Activated naive CD4-positive, alpha-beta T cell (primary cell): ENCODE measurements at places on chromosomes 6 and 20.

DNA sequence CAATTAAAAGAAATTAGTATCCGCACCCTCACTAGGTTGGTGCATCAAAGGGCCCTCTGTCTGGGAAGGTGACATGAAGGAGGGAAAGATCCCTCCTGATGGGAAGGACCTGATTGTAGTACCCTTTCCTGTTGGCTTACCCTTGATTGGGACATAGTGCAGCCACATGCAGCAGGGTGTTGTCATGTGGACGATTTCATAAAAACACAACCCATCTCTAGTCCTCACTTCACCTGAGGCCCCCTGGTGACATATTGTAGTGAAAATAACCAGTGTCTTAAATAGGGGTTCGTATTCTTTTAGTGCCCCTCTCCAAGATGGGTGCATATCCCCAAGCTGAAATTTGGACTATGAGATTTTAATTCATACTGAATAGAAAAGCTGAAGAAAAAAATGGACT is 97.3 kb downstream of the SLX4IP start:
- no peak for DNase-seq

DNA sequence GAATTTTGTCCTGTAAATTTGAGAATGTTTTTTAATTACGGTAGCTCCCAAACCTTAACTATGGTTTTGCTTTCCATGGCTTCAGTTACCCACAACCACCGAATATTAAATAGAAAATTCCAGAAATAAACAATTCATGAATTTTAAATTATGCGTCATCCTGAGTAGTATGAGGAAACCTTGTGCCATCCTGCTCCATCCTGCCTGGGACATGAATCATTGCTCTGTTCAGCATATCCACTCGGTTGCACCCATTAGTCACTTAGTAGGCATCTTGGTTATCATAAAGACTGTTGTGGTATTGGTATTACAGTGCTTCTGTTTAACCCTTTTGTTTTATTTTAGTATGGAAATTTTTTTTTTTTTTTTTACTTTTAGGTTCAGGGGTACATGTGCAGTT is 39.7 kb downstream of the KCNS1 start:
- DNase-seq = no peak

GRCh38 chr6:34243131-34243771 is 5.6 kb downstream of the SMIM29 start:
- DNase-seq = no peak

DNA sequence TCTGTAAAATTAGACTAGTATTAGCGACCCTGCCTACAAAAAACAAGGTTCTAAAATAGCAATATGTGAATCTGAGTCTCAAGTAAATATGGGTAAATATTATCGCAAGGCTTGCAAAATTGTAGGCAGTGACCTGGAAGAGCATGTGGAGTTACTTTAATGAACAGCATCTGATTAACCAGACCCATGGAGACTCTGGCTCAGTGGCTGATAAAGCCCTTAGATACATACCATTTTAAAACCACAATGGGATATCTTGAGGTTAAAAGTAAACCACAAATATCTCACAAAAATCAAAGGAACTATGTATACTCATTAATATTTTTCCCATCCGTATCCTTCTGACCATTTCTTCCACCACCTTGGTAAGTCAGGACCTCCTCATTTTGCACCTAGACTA is 187.0 kb downstream of the MTFR2 start:
- no peak for DNase-seq

GRCh38 chr20:32391003-32391402 is 32.9 kb downstream of the ASXL1 start:
- DNase-seq = no peak

GRCh38 chr20:60052322-60052721 is 94.1 kb downstream of the CDH26 start:
- DNase-seq = no peak

DNA sequence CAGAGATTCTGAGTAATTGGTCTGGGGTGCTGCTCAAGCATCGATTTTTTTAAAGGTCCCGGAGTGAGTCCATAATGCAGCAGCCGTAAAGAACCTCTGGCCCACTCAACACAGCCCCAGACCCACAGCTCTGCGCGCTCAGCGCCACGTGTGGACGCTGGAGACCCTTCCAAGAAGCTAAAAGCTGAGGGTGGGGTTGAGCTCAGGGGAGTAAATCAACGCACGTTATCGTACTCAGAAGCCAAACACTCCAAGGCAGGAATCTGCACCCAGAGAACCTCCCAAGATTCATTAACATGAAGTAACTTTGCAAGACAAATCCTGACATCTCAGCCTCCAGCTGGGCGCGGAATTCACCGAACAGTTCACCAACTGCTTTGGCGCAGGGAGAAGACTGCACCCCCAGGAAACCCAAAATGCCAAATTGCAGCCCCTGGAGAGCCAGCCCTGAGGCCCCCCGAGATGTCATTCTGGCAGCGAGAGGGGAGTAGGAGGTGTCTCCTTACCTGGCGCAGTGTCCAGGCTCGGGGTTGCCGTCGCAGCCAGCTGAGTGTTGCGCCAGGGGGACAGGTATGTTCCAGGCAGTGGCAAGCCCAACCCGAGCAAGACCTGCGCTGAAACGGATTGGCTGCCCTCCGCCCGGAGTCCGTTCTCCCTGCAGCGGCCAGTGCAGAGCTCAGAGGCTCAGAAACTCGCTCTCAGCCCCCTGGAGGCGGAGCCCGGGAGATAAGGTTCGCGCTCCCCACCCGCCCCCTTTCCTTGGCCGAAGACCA is at the start of gene COL21A1:
COL21A1 (minus strand) TSS at position 700 of the 773 bp plus-strand sequence. CDS start 64,962 bp downstream, outside the sequence.
- no peak for DNase-seq

DNA sequence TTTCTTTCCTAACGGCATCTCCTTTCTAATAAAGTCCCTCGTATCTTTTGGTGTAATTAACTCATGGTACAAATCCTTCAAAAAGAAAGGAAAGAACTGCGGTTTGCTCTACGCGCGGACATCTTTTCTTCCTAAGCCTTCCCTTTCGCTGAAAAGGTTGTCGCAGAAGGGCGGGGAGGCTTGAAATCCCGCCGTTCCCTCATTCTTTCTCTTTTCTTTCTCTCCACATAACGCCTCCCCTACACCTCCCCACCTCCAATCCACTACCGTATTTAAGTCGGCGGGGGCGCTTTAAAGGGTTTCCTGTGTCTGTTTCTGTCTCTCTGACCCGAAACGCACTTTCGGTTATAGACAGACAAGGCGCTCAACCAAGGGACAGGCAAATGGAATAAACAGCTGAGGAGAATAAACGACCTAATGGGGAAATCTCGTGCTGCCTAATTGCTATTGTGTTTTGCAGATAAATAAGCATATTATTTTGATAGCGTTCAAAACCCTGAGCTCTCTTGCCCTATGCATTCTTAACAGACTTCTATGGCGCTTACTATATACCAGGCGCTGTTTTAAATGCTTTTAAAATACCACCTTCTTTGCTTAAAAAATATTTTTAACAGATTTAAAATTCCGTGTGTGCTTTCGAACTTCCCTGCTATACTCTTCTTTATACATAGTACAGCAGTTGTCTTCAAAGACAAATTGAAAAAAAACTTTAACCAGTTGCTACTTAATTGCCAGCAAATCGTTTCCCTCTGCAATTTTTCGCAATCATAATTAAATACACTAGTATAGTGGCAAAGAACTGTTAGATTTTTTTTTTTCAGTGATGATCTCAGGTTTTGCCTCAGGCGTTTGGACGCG is 2.5 kb upstream of the HEY2 start:
- DNase-seq = no peak

DNA sequence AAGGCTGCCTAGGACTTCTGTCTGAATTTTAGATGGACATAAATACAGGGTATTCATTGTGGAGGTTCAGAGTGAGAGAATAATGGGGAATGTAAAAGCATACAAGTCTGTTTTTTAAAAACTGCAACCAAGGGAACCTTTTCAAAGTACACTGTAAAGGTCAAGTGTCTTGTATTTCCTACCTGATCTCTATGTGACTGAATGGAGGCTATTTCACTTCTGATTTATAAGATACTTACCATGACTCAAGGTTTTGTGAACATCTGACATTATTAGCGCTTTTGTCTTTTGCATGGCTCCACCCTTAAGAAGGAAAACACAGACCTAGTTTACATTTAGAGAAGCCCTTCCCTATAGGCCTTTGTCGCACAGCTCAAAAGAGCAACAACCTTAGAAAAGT is 126.5 kb downstream of the ZFAND3 start:
- DNase-seq = no peak

DNA sequence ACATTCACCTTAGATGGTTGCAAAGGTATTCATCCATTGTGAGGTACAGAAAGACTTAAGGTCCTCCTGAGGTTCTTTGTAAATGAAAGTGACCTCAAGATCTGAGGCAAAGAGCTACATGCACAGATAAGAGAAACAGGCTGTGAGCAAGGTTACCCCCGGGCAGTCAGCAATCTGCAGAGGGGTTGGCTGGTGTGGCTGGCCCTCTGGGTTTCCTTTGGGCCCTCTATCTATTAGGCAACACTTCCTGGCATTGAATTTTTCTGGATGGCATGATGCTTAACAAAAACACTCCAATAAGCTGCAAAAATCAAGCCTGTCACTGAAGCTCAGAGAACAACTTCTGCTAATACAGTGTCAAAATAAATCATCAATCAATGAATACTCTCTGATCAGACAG is 48.9 kb upstream of the RALGAPA2 start:
- DNase-seq = no peak

DNA sequence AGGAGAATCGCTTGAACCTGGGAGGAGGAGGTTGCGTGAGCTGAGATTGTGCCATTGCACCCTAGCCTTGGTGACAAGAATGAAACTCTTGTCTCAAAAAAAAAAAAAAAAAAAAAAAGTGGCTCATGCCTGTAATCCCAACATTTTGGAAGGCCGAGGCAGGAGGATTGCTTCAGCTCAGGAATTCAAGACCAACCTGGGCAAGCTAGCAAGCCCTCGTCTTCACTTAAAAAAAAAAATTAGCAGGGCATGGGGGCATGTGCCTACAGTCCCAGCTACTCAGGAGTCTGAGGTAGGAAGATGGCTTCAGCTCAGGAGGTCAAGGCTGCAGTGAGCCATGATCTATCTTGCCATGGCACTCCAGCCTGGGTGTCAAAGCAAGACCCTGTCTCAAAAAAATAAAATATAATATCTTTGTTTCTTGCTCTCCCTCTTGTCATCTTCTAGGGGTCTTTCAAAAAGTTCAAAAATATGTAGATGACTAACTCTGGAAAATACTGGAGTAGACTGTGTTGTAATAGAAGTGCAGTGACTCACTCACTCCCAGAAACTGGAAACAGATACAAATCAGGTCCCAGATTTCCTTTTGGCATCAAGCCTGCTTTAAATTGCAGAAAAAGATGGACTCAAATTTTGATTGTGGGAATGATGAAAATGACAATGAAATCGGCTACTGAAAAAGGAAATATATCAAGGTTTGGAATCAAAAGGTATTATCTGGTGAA is 2.8 kb upstream of the GINM1 start:
- no peak for DNase-seq

GRCh38 chr20:61185841-61186601 is 66.0 kb upstream of the CDH4 start:
- no peak for DNase-seq

DNA sequence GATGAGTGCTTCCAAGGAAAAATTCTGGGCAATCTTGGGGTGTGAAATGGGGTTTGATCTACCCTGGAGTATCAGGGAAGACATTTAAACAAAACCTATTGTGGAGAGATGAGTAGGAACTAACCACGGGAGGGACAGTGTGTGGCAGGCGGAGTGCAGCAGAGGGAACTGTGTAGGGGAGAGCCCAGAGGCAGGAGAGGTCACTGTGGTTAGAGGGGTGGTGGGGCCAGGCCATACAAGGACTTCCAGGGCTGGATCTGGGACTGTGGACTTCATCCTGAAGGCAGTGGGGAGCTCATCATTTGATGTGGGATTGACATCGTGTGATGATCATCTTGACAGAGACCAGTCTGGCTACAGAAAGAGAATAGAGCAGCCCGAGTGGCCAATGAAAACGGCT is 89.0 kb downstream of the TOX2 start:
- DNase-seq = no peak

DNA sequence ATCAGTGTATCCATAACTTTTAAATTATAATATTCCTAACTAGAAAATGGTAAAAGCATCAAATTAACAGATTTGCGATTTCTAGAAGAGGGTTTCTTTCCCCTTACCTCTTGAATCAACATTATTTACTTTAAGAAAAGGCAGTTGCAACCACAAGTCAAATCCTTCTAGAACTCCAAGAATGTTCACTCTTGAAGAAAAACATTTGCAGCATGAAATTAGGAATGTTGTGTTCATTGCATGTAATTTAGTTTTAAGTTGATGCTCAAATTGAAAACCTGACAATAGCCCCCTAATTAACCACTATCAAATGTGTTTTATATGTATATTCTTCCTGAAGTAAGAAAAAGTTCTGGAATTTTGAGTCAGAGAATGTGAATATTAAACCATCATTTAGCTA is 2.3 kb upstream of the REV3L start:
- no peak for DNase-seq

DNA sequence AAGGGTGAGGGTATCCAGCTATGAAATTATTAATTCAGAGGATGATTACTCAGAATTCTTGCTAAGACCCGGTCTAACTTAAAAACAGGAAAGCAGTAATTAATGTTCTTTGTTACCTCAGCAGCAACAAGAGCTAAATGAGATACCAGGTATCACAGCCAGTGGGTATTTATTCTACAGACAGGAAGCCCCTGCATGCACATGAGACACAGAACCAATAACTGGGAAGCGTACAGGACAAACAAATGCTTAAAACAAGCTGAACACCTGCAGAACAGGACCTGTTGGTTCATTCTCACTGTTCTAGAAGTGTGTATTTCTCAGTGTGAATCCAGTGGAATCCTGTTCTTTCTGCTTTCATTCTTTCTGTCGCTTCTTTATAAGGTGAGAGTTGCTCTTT is 30.9 kb downstream of the SCML4 start:
- no peak for DNase-seq

DNA sequence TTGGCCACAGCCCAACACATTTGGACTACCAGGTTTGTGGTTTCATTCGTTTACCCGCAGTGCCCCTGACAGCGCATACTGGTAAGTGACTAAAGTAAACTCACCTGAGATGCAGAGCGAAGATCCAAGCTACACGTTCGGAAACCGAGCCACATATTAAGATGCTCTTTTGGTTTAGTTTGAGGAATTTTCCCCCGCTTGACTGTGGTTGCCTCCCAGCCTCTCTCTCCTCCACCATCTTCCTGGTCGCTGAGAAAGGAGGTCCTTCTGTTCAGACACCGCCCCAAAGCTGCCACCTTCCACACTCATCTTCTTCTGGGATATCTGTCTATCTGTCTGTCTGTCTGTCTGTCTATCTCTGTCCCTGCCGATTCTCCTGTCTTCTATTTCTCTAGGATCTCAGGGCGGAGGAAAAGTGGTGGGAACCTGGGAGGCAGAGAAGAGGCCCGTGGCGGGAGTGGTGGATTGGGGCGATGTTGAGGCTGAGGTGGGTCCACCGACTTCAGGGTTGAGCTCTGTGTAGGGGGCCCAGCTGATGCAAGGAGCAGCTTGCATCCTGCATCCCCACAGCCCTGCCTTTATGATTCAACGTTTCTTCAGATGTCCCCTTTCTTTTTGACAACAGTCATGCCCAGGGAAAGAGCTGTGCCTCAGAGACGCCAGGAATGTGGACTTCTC is 196.9 kb upstream of the ZNF184 start:
- no peak for DNase-seq

- no peak for DNase-seq
Observed at GRCh38 chr6:134766497-134766896, 183.4 kb downstream of the ALDH8A1 start.

GRCh38 chr6:31661262-31662123 is 915 bp upstream of the C6orf47 start:
- no peak for DNase-seq

GRCh38 chr6:131642987-131643611 is 6.0 kb downstream of the ENPP3 start:
- no peak for DNase-seq

- DNase-seq = no peak
Observed at GRCh38 chr6:55836481-55836880, 38.9 kb downstream of the BMP5 start.

- DNase-seq = no peak
Observed at GRCh38 chr6:169849396-169849795, 98.0 kb downstream of the ERMARD start.
